Omental fat pad (tissue), 4 donors: ENCODE measurements at places on chromosomes 5 and 9.

GRCh38 chr9:111922324-111923013 is 25.9 kb downstream of the UGCG start:
- no peak for DNase-seq

DNA sequence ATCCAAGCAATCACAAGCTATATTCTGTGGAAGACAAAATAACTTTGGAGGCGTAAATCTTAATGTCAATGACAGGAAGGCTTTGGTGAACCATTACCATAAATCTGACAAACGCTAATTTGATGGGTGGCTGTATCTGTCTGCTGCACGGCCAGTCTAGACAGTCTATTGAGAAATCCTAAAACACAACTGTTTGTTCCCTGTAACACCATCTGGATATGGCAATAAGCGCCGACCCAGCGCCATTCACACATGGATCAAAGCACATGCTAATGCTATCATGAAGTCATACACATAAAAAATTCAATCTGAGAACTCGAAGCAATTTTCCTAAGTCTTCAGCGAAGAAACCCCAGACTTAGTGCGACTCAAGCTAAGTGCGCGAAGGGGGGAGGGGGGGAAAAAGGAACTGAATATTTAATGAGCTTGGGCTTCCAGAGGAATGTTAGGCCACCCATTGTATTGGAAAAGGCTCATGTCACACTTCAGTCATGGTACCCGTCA is 95.1 kb downstream of the ARL15 start:
- DNase-seq: no peak

GRCh38 chr9:132426639-132427414 is 16.8 kb downstream of the CFAP77 start:
- no peak for DNase-seq

- DNase-seq: no peak
Measured at GRCh38 chr9:8428389-8428788, 628.8 kb upstream of the DMAC1 start.

- no peak for DNase-seq
Measured at GRCh38 chr9:34249274-34249673, 70.4 kb downstream of the UBAP1 start.

GRCh38 chr5:173801006-173801405 is 87.1 kb upstream of the CPEB4 start:
- DNase-seq: no peak

DNA sequence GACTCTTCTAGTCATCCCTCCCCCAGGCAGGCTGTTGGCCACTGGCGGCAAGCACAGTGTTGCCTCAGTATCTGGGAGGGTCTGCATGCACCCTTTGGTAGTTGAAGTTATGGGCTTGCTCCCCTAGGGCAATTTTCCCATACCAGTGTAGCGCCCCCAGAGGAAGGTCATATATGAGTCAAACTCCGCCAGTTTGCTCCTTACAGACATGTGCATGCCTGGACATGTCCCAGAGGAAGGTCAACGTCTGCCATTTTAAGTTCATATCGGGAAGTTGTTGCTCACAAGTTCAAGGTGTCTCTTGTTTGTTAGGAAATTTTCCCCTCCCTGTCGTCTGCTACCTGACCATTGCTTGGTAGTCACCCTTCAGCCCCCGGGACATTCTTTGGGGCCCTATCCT is 51.3 kb upstream of the MROH2B start:
- no peak for DNase-seq

GRCh38 chr5:150503977-150504620 is 3.8 kb upstream of the NDST1 start:
- no peak for DNase-seq

DNA sequence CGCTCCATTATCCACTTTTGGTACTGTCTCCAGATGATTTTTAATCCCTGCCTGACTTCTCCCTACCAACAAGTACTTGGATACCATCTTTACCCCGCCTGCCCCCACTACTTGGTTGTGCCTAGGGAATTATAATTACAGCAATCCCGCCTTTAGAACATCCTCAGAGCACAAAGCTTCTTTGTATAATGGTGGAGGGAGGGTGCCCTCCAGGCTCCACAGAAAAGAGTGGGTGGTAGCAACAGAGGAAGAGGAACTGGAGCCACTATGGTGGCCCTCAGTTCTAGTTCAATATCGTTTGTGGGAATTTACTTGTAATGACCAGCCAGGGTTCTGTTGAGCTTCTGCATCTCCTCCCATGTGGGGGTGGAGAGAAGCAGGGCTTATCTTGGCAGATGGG is 79.0 kb upstream of the RNF38 start:
- no peak for DNase-seq

DNA sequence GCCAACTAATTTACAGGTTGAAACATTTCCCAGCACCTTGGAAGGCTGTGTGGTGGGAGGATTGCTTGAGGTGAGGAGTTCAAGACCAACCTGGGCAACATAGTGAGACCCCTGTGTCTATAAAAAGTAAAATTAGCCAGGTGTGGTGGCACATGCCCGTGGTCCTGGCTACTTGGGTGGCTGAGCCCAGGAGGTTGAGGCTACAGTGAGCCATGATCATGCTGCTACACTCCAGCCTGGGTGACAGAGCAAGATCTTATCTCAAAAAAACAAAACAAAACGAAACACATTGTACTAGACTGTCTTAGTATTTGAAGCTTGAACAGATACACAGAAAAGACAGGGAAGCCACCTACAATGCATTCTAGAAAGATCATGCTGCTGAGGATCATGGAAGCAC is 2.8 kb upstream of the HSDL2 start:
- DNase-seq: no peak

DNA sequence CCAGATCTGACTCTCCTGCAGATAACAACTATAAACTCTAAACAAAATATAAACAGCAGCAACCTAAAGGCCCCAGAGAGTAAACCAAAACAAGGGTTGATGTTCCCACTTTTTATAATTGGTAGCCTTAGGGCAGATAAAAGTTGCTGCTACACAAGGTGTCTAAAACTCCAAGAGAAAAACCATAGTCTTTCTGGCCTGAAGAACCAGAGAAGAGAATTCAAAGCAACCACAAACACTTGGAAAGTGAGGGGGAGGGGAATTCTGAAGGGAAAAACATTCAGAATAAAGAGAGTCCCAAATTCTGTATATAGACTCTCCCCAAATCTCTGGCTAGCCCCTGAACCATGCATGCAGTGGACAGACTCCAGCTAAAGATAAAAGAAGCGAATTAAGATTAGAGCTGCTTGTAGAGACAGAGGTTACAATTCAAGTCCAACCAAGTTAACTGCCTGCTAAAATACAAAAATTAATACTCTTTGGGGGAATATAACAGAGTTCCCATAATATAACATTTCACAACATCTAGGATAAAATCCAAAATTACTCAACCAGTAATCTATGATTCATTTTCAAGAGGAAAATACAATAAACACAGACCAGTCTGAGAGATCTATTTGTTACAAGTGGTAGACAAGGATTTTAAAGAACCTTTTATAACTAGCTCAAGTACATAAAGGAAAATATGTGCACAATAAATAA is 37.5 kb upstream of the RGMB start:
- DNase-seq: no peak

GRCh38 chr5:54703133-54703532 is 185.6 kb downstream of the SNX18 start:
- no peak for DNase-seq

DNA sequence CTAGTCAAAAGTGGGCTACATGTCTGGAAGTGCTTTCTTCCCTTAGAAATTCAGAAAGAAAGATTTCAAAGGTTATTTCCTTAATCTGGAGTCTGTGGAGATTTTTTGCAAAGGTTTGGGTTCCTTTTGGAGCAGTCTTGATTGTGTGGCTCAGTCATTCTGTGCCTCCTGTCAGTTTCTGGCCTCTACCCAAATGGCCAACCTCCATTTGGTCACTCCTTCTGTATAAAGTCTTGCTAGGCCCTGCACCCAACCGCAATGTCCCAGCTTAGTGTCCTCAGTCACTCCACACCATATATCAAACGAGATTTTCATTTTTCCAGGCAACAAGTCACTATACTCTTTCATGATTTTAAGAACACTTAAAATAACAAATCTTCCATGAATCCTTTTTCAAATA is 199.6 kb downstream of the NTRK2 start:
- no peak for DNase-seq

DNA sequence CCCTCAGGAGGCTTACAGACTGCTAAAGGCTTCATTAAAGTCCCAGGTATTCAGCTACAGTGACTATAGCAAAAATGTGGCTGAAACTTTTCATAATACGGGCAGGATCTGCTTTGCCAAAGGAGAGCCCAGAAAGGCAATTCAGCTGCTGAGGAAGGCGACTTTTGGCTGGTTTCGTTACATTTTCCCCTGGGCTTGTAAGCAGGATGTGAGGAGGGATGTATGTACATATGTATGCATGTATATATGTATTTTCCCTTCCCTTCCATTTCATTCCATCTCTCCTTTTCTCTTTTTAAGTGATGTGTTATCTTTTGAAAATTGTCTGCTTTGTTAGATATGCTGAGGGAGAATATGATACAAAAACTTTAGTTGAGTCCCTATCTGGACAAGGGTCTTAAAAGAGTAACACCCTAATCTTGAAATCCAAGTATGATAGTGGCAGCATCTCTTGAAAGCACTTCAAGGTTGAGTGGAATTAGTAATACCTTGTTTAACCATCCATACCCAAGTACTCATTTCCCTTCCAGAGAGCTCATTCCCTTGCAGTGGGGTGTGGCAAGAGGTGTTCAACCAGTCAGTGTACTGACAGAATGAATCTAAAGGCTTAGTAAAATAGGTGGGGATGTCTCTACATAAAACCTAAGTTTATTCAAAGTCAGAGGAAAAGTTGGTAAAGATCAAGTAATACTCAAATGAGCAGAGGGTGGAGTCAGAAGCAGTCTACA is 28.7 kb downstream of the RAD1 start:
- no peak for DNase-seq

DNA sequence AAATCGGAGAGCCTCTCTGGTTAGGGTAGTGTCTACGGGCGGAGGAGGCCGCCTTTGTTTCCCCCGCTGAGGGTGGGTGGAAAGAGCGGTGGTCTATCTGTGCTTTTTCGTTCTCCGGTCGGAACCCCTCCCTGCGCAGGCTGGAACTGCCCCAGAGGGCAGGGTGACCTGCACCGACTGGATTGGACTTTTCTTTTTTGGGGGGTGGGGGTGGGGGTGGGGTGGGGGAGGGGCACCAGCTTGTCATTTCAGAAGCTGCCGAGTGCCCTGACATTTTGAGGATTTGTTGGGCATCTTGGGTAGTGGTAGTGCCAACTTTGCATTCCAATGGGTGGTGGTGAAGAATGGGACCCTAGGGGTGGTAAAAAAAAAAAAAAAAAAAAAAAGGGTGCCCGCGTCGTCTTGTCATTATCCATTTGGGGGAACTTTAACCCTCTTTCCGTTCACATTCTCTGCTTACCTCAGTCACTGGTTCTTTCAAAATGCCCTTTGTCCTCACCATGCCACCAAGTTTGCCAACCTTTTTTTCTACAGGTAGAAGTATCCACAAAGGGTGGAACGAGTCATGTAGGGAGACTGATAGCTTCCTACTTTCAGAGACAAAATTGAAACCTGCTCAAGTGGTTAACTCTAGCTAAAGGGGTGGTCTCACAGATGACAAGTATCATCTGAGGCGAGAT is 1.3 kb downstream of the UBE2R2 start:
- DNase-seq: no peak

GRCh38 chr9:73143711-73144328 is 7.8 kb upstream of the ANXA1 start:
- no peak for DNase-seq

GRCh38 chr5:172007175-172008110 is 1.0 kb upstream of the FBXW11 start:
- DNase-seq: no peak

- no peak for DNase-seq
Measured at GRCh38 chr5:101534491-101535110, 631.5 kb upstream of the ST8SIA4 start.

- DNase-seq: no peak
Measured at GRCh38 chr5:59988396-59988795, 94.9 kb upstream of the PDE4D start.

DNA sequence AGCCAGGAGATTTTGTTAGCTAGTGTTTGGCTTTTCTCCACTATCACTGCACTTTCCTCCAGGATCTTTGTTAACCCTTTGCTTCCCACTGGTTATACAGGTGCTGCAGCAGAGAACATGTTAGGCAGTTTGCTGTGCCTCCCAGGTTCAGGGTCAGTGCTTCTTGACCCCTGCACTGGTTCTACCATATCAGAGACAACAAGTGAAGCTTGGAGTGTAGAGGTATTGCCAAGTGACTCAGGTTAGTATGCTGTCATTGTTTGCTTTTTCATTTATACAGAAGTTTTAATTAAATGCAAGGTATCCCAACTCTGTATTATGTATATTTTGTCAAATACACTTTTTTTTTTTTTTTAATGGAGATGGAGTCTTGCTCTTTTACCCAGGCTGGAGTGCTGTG is 68.4 kb downstream of the GAPVD1 start:
- no peak for DNase-seq
